Spinal cord (tissue), 10 donors: ENCODE measurements at places on chromosomes 7 and 10. TPM values are rescaled to one million over a fixed set of nuclear protein-coding genes. Genes with fewer than 3 reads are reported as not detected.

Gene PRPS1L1
- total RNA-seq, result not detected

GRCh38 chr7:44980393-44981034 is 1.7 kb upstream of the MYO1G start:
- H3K4me1 ChIP-seq, result peaks cover 3% of the 10 kb centered on the region
- peaks cover 71% of the 10 kb centered on the region for H3K36me3 ChIP-seq
- H3K27ac ChIP-seq, result no peak overlapping the region
- no peak for DNase-seq
- no peak overlapping the region for H3K4me3 ChIP-seq

GRCh38 chr10:69829775-69830174 is 28.1 kb downstream of the COL13A1 start:
- H3K4me3 ChIP-seq, result no peak overlapping the region
- DNase-seq, result no peak
- peaks cover 4% of the 10 kb centered on the region for H3K4me1 ChIP-seq
- H3K27me3 ChIP-seq, result no peaks in the 10 kb centered on the region

DNA sequence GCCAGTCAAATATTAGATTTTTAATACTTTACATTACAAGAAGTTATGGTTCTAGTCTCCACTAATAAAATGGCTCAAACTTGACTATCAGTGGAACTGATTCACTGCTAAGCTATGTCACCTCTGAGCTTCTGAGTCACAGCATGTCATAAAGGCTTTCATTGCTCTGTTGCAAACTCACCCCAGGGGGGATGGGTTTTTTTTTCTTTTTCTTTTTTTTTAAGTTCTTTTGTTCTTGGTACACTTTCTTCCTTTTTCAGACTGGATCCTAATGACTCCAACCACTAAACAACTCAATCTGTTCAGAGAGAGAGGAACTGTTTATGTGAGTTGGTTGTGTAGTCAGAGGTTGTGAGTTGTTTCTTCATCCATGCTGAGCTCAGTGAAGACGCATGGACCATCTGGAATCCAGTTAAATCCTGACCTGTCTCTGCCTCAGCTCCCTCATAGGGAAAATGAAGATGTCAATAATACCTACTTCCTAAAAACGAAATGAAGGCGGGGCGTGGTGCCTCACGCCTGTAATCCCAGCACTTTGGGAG is 11.0 kb downstream of the MYOF start:
- no peaks in the 10 kb centered on the region for H3K36me3 ChIP-seq
- H3K27ac ChIP-seq, result no peak overlapping the region
- no peak overlapping the region for H3K4me3 ChIP-seq
- peaks cover 6% of the 10 kb centered on the region for H3K4me1 ChIP-seq
